ENCODE measurements at places on chromosomes 7 and 10.

DNA sequence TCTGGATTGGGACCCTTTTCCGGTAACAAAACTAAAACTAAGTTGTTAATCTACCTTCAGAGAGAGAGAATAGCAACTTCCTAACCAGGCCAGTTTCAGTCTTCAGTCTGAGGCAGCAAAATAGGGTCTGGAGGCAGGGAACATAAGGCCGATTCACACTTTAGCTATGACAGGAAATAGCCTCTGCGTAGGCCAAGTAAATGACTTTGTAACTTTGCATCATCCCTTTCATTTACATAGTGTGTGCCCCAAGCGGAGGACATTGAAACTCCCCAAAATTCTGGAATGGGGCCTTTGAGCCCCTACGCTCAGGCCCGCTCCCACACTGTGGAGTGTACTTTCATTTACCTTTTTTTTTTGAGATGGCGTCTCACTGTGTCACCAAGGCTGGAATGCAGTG, 1.7 kb upstream of the UPP1 start:
- H3K27ac ChIP-seq: peak overlapping the region; percentile 48
- peaks cover 8% of the 10 kb centered on the region for H3K36me3 ChIP-seq
- peak; percentile 86 for DNase-seq
- H3K4me1 ChIP-seq: peaks cover 26% of the 10 kb centered on the region

DNA sequence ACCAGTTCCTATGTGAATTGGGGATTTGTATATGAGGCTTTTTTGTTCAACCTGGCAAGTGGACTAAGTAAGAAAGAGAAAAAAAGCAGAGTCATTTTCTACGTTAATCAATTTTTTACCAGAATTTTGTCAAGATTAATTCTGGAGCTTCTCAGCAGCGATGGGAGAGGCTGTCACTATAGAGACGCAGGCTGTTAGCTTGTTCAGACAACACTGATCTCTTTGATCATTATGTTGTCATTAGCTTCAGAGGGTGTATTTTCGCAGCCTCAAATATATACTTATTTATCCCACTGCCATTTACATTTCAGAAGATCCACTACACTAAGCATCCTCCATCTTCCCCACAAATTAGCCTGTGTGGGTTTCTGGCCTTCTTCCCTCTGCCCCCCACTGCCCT, 196.7 kb upstream of the PFKP start:
- H3K4me3 ChIP-seq: no peak overlapping the region
- no peaks in the 10 kb centered on the region for H3K36me3 ChIP-seq
- DNase-seq: no peak
- no peaks in the 10 kb centered on the region for H3K27me3 ChIP-seq

DNA sequence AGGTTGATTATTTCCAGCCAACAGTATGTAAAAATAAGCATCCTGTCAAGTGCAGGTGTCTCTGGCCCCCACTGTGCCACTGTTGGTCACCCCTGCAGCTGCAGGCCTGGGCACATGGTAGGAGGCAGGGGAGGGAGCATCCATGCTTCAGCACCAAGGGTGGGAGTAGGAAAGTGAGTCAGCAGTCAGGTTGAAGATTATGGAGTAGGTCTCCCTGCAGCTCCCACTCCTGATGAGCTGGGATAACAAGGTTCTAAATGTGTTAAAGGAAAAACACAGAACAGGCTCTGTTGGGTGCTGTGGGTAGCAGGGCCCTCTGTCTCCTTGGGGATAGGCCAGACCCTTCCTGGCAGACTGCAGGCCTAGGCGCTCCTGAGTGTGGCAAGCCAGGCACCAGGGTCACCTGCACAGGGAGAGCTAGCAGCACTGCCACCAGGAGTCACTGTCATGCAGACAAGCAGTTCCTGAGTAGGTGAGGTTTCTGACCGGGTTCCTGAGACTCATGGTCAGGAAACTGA, 59.3 kb downstream of the NUDCD3 start:
- no peaks in the 10 kb centered on the region for H3K27me3 ChIP-seq
- no peak overlapping the region for H3K4me3 ChIP-seq
- H3K36me3 ChIP-seq: peaks cover 8% of the 10 kb centered on the region
- no peak overlapping the region for H3K27ac ChIP-seq

DNA sequence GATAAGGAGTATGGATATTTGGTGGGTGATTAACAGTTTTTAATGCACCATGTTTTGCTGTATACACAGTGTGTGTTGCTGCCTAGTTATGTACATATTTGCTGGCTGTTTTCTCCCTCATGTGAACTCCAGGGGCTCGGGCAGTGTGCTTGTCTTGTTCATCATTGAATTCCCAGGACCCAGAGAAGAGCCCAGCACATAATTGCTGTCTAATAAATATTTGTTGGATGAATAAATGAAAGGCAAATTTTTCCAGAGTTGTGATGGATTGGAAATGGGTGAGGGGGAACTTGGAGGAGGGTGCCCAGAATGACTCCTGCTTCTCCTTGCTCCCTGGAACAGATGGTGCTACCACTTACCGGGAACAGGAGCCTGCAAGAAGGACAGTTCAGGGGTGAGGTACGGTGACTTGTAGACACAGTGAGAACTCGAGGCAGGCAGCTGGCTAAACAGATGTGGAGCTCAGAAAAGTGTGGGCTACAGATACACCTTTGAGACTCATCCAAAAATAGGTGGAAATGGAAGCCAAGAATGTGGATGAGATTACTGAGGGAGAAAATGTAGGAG, 586.8 kb upstream of the MGMT start:
- no peaks in the 10 kb centered on the region for H3K27me3 ChIP-seq
- H3K4me1 ChIP-seq: no peaks in the 10 kb centered on the region
- no peak overlapping the region for H3K4me3 ChIP-seq
- H3K27ac ChIP-seq: no peak overlapping the region
- H3K36me3 ChIP-seq: no peaks in the 10 kb centered on the region
- DNase-seq: no peak

Measured in IMR-90 (cell line).